NCI-H1092 treated with DMSO at 0.1 percent for 48 hours (cell line): ENCODE measurements at places on chromosomes 6 and 20.

DNA sequence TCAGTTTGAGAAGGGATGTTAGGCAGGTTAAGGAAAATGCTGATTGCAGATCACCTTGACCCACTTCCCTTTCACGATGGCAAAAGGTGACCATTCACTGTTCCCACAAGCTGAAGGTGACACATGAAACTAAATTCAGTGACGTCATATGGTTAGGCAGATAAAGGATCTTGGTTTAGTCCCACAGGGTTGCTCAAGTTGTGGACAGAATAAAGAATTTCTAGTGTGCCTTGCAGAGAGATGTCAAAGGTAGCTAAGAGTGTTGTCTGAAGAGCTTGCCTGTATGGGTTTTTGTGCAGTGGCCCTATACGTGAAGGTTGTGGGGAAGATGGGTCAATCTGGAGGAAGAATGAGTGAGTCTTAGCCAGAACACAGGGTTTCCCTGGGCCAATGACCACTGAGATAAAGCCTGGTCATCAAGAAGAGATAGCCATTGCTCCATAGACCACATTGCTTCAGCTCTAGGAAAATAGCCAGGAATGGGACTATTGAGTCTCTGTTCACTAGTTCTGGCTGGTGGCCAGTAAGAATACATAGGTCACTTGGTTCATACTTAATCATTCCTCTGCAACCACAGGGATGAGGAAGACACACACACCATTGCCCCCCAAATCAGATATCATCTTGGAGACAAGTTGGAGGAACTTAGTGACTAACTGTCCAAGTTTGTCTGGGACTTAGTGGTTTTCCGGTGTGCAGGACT is 148.5 kb upstream of the ATXN1 start:
- DNase-seq, result no peak

GRCh38 chr6:63676412-63677114 is 41.0 kb downstream of the PHF3 start:
- no peak for DNase-seq

GRCh38 chr6:13327691-13328075 is 654 bp downstream of the TBC1D7 start:
- no peak for DNase-seq

DNA sequence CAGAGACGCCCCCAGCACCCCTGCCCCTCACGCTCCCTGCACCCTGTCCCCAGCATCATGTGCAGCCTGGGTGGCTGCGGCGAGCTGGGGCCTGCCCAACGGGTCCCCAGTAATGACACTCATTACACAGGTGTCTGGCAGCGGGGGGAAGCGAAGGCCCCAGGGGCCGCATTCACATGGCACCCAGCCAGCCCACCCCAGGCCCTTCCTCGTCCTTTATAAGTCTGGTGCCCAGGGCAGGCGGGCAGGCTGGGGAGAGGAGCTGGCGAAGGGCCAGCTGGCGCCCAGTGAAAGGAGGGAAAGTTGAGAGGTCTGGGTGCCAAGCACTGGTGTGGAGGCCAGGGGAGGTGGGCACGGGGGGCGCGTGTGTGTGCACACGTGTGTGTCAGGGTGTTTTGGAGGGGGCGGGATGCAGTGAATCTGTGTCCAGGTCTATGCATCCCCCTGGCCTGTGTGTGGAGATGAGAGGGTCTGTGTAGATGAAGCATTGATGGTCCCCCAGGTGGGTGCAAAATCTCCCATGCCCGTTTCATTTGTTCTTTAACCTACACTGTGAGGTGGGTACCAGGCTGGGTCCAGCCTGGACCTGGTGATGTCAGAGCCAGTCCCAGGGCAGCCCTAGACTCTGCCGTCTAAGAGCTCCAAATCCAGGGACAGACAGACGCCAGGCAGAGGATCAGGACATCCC is 105.3 kb downstream of the CEBPB start:
- DNase-seq, result peak; percentile 82

GRCh38 chr20:58876437-58876836 is 23.9 kb downstream of the GNAS start:
- DNase-seq, result no peak

DNA sequence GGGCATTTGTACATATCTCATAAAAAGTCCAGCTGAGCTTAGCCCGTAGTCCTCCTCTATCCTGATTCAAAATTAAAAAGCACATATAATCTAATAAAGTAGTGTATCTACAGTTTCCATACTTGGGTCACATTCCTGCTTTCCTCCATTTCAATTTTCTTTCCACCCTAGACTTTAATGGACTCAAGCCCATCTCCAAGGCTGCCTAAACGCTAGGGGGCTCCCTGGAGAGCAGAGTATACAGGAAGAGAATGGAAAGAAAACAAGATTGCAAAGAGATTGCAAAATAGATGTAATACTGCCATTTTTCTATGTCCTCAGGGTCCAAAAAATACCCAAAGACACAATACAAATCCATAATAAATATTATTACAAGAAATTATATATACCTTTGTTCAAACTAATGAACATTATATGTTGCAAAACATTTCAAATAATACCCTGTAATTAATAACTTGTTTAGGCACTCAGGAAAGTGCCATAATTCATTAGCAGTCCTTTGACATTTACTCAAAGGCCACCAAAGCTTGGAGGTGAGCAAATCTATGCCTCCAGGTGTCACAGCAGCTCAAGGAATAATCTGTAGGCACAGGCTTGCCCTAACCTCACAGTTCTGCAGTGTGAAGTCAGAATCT is 2.4 kb upstream of the MCM3 start:
- peak; percentile 30 for DNase-seq

- DNase-seq, result no peak
Measured at GRCh38 chr6:4262526-4262925, 127.2 kb upstream of the ECI2 start.

DNA sequence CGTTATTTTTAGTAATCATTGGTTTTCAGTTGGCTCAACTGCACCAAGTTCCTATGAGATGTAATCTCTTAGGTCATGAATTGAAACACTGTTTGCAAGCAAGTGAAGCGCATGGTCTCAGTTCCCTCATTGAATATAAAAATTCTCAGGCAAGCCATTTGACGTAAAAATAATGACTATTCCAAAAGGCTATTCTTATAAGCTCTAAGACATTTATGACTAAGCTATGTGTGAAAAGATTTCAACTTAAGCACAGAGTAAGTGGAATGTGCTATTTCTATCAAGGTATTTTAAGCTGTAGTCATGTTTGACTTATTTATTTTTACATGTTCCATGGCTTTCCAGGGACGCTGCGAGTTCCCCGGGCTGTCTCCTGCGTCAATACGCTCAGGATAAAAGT is 248.5 kb downstream of the THBS2 start:
- DNase-seq, result no peak

- no peak for DNase-seq
Measured at GRCh38 chr20:38216746-38217595, 43.6 kb downstream of the KIAA1755 start.

GRCh38 chr6:88890860-88891845 is 72.3 kb downstream of the RNGTT start:
- DNase-seq, result no peak

GRCh38 chr20:53981130-53981529 is 89.3 kb downstream of the BCAS1 start:
- DNase-seq, result no peak

- DNase-seq, result no peak
Measured at GRCh38 chr20:4573564-4574355, 147.9 kb upstream of the PRND start.

GRCh38 chr6:32442243-32442667 is 2.6 kb downstream of the HLA-DRA start:
- DNase-seq, result no peak

- DNase-seq, result no peak
Measured at GRCh38 chr6:83974409-83975050, 59.0 kb upstream of the MRAP2 start.

DNA sequence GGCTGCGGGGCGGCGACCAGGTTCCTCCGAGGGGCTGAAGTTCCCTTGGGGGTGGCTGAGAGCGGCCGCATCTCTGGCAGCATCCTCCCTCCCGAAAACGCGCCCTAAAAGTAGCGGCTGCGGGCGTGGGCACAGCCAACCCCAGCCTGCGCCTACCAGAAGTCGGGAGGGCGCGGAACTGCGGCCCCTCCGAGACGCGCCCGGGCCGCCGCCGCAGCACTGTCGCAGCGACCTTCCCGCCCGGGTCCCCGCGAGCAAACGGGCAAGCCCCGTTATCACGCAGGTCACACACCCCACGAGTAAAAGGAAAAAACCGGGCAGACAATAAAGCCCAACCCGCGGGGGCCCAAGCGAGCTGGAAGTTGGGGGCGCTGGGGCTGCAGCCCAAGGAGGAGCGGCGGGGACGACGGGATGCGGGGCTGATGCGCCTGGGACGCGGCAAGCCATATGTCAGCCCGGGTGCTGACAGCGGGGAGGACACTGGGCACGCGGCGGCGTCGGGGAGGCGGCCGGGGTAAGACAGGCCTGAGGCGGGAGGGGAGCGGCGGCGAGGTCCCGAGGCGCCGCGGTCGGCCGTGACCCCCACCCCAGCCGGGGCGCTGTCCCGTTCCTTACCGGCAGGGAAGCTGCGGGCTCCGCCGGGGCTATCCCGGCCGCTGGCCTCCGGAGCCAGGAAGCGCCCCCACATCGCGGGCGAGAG is 659 bp downstream of the CEP85L start:
- DNase-seq, result peak; percentile 44

DNA sequence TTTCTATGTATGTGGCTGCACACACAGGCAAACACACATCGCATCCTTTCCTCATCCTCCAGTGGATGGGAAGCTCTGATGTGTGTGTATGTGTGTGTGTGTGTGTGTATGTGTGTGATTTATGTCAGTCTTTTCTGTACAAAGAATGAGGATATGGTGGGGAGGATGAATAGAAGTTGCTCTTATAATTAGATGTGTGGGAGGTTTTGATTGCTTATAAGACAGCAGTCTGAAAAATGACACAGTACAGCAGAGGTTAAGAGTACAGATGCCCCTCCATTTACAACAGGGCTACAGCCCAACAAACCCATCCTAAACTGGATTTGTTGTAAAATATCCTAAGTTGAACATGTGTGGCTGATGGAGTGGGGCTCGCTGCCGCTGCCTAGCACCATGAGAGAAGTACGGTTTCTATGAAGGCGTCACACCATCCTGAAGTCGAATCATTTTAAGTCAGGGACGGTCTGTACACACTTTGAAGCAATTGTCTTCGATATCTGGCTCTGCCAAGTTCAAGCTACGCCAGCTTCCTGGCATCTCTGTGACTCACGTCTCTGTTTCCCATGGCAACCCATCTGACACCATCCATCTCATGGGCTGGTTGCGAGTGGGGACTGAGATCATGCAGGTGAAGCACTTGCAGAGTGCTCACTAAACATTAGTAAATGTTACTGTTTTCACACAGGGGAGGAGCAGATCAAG is 252.6 kb downstream of the MYLK4 start:
- DNase-seq, result no peak

- DNase-seq, result no peak
Measured at GRCh38 chr6:89853068-89853467, 23.4 kb downstream of the CASP8AP2 start.

- no peak for DNase-seq
Measured at GRCh38 chr6:124714728-124715127, 247.5 kb upstream of the RNF217 start.

- DNase-seq, result no peak
Measured at GRCh38 chr6:139117734-139118133, 17.1 kb upstream of the HECA start.

DNA sequence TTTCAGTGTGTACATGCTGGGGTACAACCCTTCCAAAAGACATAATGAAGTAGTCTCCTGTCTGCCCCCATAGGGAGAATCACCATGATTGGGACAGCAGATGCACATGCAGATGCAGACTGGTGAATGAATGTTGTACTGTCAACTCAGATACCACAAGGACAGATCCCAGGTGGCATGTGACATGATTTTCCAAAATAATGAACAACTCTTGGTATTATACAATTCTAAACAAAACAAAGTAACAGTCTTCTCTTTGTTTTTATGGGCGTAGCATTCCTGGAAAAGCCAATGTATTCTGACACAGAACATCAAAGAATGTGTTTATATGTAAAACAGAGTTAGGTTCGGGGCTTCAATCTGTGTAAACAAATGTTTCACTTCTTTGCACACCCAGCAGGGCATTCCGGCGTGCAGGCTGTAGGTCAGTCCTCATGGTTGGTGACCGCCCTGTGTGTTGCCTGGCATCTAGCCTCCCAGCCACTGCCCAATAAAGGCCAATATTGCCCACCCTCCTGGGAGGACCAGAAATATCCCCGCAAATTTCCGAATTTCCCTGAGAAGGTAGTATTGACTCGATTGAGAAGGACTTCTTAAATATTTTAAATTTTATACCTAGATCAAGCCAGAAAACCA is 127.7 kb downstream of the KLHL32 start:
- DNase-seq, result no peak

- peak; percentile 96 for DNase-seq
Measured at GRCh38 chr20:17077030-17077429, 149.8 kb upstream of the PCSK2 start.

DNA sequence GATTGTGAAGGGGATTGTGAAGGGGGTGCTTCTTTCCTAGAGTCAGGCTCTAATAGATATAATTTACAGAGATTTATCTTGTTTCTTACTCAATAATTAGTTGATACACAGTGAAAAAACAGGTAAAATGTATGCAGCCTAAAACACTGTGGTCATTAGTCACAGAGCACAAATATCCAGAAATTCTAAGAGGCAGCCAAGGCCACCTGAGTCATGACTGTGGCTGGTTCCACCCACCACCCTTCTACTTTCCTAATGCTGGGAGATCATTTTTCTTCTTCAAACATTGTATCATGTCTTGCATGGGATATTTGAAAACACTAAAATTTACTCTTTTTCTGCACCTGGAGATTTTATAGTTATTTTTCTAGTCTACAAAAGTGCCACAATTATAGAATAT is 181.6 kb downstream of the OTOR start:
- no peak for DNase-seq

DNA sequence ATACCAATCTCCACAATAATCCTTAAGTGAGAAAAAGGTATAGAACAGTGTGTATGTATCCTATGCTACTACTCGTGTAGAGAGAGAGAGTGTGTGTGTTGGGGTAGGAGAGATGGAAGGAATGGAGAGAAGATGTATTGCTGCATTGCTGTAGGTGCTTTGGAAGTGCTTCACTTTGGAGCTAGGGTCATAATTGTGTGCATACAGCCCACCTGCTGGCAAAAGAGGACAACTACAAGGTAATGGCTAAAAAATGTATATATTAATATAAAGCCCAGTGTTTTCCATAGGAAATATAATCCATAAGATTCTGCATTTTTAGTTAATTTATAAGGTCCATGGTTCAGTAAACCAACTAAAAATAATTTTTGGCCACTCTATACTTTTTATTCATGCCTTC is 36.1 kb downstream of the SERAC1 start:
- peak; percentile 1 for DNase-seq

- DNase-seq, result no peak
Measured at GRCh38 chr6:31663961-31664789, 622 bp downstream of the GPANK1 start.

DNA sequence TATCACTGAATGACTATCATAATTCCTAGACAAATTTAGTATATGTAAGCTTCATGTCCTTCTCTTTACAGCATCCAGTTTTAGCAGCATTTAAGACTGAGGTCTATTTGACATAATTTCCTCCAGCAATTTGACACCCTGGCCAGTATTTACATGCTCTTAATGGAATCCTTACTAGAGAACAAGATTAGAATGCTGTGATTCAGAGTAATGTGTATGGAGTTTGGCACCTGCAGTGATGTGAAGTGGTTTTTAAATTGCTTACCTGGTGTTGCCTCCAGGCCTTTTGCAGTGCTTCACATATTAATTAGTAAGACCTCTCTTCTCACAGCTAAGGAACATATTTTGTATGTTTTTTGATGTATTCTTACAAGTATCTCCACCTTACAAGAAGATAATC is 9.8 kb downstream of the NKX2-4 start:
- peak; percentile 90 for DNase-seq

- DNase-seq, result no peak
Measured at GRCh38 chr6:160795721-160796120, 93.7 kb downstream of the PLG start.
